ENCODE measurements at places on chromosomes 7 and 10.
A peak's percentile ranks its signal among the peaks of the same experiment; 100 is the strongest.

DNA sequence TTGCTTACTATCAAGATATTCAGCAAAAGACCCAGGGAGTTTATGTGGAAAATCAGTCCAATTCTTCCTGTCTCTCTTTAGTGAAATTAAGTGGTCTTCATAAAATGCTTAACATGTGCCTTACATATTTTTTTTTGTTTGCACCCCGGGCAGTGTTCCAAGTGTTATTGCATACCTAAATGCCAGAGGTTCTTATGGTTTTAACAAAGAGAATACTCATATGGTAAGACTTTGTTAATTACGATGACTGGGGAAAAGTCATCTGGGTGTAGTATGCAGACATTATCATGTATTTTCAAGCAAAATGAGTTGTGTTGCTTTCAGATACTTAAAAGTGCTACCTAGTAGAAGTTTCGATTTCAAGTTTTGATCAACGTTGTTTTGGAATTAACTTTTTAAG, 82.6 kb downstream of the PRKG1 start:
- DNase-seq: no peak

DNA sequence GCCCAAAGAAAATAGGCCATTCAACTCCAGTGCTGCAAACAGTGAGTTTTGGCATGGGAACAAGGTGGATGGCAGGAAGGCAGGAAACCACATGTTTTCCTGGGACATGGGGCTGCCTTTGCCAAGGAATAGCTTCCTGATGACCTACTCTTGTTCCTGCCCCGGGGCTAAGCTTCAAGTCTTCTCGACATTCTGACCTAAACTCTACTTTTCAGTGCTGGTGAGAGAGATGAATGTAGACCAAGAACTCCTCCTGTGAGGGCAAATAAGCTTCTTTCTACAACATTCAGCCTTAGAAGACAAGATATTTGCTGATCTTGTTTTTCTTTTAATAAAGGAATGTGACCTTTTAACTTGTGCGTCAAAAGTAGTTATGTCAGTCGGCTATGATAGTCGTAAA, 199.0 kb downstream of the GPR37 start:
- no peak for DNase-seq

DNA sequence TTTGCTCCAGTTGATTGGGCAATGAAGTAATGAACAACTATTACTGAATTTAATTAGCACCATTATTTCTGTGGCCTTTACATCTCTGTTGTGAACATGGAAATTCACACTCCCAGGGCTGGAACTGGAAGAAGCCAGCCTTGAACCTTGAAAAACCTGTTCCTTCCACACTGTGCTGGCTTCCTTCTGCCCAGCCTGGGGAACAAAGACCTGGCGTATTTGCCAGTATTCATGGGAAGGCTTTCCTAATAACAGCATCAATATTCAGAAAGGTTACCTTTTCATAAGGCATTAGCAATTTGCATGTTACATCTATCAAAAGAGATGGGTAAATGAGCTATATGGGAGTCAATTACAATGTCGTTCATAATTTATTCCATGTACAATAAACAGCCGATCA, 1.3 kb downstream of the C10orf90 start:
- DNase-seq: no peak

DNA sequence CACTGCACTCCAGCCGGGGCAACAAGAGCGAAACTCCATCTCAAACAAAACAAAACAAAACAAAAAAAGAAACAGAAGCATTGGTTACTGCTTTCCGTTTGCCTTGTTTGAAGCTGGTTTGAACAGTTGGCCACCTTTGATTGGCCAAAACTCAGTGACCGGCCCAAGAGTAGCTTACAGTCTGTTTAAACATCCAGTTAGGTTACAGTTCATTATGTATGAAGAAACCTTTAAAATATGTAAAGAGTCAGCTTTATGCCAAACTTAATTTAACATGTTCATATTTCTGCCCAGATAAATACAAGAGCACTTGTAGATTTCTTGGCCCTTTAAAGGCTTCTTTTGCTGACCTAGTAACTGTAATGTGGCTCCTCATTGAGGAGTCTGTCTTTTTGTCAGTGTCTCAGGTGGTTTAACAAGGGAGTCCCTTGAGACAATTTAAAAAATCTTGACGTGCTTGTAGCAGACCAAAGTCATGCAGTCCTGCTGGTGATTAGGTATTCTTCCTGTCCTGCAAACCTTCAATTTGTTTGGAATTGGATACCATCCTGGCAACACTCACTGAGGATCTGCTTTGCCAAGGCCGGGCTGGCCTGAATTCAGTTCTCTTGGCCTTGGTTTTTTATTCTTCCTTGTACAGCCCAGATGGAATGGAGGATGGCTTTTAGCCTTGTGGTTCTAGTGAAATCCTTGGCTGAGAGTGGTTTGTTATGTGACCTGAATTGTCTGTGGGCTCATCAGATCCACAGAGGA, 128.9 kb downstream of the PLXDC2 start:
- peak; percentile 18 for DNase-seq

GRCh38 chr7:138207555-138207971, 131.3 kb downstream of the AKR1D1 start:
- DNase-seq: no peak

DNA sequence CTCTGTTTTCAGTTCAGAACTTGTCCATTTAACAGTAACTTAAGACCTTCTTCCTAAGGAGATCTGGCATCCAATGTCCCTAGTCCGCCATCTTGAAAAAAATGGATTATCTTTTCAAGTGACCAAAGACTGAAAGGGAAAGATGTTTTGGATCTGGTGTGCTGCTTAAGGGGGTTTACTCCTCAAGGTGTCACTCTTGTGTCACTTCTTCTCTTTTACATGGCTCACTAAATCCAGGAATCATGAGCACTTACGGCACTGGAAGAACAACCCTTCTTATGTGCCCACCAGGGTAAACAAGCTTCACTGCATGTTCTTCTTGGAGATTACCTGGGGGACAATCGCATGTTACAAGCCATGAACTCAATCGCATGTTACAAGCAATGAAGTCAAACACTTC, 43.7 kb downstream of the ANXA8 start:
- no peak for DNase-seq

GRCh38 chr10:110218632-110219031, 11.2 kb downstream of the MXI1 start:
- DNase-seq: no peak

DNA sequence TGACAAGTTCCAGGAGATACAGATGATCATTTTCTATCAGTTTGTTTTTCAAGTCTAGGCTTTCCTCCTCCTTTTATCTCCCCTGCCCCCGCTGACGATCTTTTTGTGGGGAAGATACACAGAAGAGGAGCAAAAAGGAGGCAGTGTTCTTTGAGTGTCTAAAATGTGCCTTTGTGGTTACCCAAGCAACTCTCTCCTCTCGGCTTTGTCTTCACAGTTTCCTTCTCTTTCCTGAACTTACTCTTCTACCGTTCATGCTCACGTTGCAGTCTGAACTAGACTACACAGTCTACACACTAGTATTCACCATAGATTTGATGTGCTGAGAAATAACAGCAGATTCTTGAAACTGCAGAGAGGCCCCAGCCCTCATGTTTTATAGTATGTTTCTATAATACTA, 23.6 kb downstream of the CEP41 start:
- no peak for DNase-seq

DNA sequence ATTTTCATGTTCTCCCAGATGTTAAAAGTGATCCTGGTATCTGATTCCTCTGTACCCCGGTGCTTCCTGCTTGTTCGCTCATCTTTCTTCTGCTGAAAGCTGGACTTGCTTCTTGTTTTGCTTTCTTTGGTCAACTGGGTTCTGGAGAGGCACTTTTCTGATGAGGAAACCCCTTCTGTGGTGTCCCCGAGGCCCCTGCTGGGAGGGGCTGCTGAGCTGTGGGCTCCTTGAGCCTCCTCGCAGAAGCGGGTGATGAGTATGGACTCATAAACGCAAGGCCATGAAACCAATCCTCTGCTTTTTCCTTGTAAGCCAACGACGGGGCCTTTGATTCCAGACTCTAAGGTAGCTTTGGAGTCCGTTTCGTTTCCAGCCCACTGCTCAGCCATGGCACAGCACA, 7.8 kb downstream of the WIPI2 start:
- DNase-seq: no peak

Data from cerebellar nuclear complex (tissue), 1 donor.